RWPE2 (cell line): ENCODE measurements at places on chromosomes 2 and 18.

- H3K36me3 ChIP-seq = no peaks in the 10 kb centered on the region
- no peak for DNase-seq
- no peak overlapping the region for H3K27ac ChIP-seq
- peaks cover 28% of the 10 kb centered on the region for H3K27me3 ChIP-seq
These were observed 421.5 kb upstream of the POU3F3 start for GRCh38 chr2:104432401-104432800.

DNA sequence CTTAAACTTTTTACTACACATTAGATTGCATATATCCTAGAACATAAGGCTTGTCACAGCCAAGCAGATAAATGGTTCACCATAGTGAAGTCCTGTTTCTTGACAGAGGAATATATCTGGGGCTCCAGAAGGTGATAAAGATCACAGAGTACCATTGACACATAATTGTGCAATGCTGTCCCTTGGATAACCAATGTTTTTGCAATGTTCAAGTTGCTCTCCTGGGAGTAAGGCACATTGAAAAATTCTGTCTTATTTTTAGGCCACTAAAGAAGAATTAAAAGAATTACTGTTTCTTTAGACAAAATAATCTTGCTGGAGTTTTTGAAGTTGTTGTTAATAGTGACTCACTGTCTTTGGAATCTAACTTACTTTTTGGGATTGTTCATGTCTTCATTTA is 1132.8 kb downstream of the LRP1B start:
- H3K4me3 ChIP-seq = no peak overlapping the region
- no peaks in the 10 kb centered on the region for H3K36me3 ChIP-seq
- no peaks in the 10 kb centered on the region for H3K4me1 ChIP-seq
- H3K27me3 ChIP-seq = no peaks in the 10 kb centered on the region

DNA sequence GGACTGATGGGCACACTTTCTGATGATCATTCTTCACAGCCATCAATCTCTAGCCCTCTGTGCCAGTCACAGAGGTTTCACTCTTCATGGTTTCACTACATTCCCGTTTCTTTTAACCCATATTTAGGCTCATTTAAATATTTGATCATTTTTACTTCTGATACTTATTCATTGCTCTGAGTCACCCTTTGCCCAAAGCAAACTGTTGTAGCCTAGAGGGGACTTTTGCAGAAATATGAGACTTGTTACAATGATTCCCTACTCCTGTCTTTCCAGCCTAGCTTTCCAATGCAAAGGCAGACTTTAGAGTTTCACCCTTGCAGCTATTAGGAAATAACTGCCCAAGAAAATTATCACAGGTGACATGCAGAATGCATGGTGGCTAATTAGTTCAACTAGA is 444.2 kb downstream of the PTPRM start:
- no peak for DNase-seq
- no peak overlapping the region for H3K27ac ChIP-seq
- no peaks in the 10 kb centered on the region for H3K4me1 ChIP-seq
- H3K27me3 ChIP-seq = no peaks in the 10 kb centered on the region
- H3K4me3 ChIP-seq = no peak overlapping the region

DNA sequence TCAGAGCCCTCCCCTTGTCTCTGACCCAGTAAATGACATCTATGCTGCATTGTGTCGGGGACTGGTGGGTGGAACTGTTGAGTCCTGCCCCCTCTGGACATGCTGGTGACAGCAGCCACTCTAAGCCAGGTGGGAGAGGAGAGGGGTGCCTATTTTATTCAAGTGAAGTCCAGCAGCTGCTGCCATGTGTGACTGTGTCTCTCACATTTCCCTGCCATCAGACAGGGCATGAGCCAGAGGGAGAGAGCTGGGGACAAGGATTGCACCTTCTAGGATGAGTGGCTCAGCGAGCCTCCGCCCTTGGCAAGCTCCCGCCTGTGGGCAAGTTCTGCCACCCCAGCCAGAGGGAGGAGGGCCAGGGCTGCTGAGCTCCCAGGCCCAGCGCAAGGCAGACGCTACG is 13.7 kb downstream of the NGEF start:
- no peak overlapping the region for H3K27ac ChIP-seq
- no peaks in the 10 kb centered on the region for H3K27me3 ChIP-seq
- H3K4me1 ChIP-seq = no peaks in the 10 kb centered on the region

- peaks cover 32% of the 10 kb centered on the region; the same call in 1 of the 2 replicates for H3K36me3 ChIP-seq
- peak overlapping the region; percentile 88 for H3K27ac ChIP-seq
- no peaks in the 10 kb centered on the region for H3K27me3 ChIP-seq
- H3K4me1 ChIP-seq = peaks cover 27% of the 10 kb centered on the region
- no peak for DNase-seq
These were observed 2.4 kb downstream of the MEX3C start for GRCh38 chr18:51195086-51195450.

GRCh38 chr2:140295767-140296166 is 1515.6 kb upstream of the NXPH2 start:
- no peak overlapping the region for H3K4me3 ChIP-seq
- H3K27me3 ChIP-seq = no peaks in the 10 kb centered on the region
- no peak overlapping the region for H3K27ac ChIP-seq
- H3K36me3 ChIP-seq = no peaks in the 10 kb centered on the region
- DNase-seq = no peak

DNA sequence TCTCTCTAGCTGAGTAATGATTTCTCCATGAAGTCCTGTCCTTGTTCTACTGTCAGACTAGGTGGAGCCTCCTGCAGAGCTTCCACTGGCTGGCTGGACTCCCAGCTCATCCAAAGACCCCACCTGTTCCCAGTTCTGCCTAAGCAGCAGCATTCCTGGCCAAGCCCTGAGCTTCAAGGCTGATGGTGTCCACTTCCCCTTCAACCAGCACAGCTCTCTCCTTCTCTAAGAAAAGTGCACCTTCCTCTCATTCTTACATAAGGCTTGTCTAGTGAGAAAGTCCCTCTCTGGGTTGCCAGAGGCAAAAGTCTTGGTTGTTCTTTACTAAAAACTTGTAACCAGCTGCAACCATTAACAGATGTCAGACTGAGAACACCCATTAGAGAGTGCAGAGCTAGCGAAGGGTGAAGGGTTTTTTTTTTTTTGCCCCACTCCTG is 58.9 kb downstream of the CXCR4 start:
- no peak overlapping the region for H3K27ac ChIP-seq
- H3K27me3 ChIP-seq = no peaks in the 10 kb centered on the region
- H3K4me1 ChIP-seq = no peaks in the 10 kb centered on the region
- H3K36me3 ChIP-seq = no peaks in the 10 kb centered on the region
- no peak for DNase-seq

GRCh38 chr2:37779139-37779538 is 107.7 kb upstream of the CDC42EP3 start:
- H3K4me3 ChIP-seq = no peak overlapping the region
- H3K4me1 ChIP-seq = peaks cover 49% of the 10 kb centered on the region
- no peaks in the 10 kb centered on the region for H3K36me3 ChIP-seq
- H3K27me3 ChIP-seq = no peaks in the 10 kb centered on the region

DNA sequence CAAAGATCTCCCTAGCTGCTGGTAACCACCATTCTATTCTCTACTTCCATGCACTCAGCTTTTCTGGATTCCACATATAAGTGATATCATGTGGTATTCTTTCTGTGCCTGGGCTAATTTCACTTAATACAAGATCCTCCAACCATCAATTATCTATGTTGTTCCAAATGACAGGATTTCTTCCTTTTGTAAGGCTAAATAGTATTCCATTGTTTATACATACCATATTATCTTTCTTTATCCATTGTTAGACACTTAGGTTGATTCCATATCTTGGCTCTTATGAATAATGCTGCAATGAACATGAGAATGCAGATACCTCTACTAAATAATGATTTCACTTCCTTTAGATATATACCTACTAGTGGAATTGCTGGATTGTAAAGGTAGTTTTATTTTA is 66.2 kb downstream of the ROCK2 start:
- no peak overlapping the region for H3K27ac ChIP-seq
- no peaks in the 10 kb centered on the region for H3K27me3 ChIP-seq

- no peak overlapping the region for H3K4me3 ChIP-seq
- no peak for DNase-seq
- no peaks in the 10 kb centered on the region for H3K4me1 ChIP-seq
These were observed 50.2 kb upstream of the OSR1 start for GRCh38 chr2:19408592-19408991.

GRCh38 chr2:2707206-2707991 is 376.3 kb upstream of the MYT1L start:
- H3K27me3 ChIP-seq = no peaks in the 10 kb centered on the region
- no peaks in the 10 kb centered on the region for H3K36me3 ChIP-seq
- H3K4me1 ChIP-seq = no peaks in the 10 kb centered on the region
- H3K27ac ChIP-seq = no peak overlapping the region
- DNase-seq = no peak
- no peak overlapping the region for H3K4me3 ChIP-seq

DNA sequence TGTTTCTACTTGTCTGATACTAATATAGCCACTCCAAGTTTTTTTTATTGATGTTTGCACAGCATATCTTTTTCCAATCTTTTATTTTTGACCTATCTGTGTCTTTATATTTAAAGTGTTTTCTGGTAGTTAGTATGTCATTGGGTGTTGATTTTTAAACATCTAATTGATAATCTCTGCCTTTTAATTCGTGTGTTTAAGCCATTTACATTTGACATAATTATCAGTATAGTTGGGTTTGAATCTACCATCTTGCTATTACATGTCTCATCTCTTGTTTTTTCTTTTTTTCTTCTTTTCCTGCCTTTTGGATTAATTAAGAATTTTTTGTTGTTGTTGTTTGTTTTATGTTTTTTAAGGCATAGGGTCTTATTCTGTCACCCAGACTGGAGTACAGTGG is 44.2 kb downstream of the TAF1B start:
- H3K4me3 ChIP-seq = no peak overlapping the region
- H3K4me1 ChIP-seq = peaks cover 15% of the 10 kb centered on the region
- H3K27me3 ChIP-seq = no peaks in the 10 kb centered on the region
- no peak for DNase-seq

GRCh38 chr2:192155511-192156118 is 39.1 kb downstream of the TMEFF2 start:
- H3K4me3 ChIP-seq = no peak overlapping the region
- DNase-seq = no peak
- H3K36me3 ChIP-seq = no peaks in the 10 kb centered on the region
- H3K27me3 ChIP-seq = no peaks in the 10 kb centered on the region
- H3K4me1 ChIP-seq = no peaks in the 10 kb centered on the region
- no peak overlapping the region for H3K27ac ChIP-seq
